ENCODE measurements at places on chromosomes 1 and 21.

- DNase-seq: no peak
Observed at GRCh38 chr1:222443566-222443965, 104.3 kb downstream of the HHIPL2 start.

- no peak for DNase-seq
Observed at GRCh38 chr1:209187589-209187988, 395.9 kb upstream of the CAMK1G start.

GRCh38 chr1:232226197-232226712 is 403.7 kb downstream of the SIPA1L2 start:
- no peak for DNase-seq

- no peak for DNase-seq
Observed at GRCh38 chr21:38247738-38248510, 8.9 kb upstream of the KCNJ15 start.

DNA sequence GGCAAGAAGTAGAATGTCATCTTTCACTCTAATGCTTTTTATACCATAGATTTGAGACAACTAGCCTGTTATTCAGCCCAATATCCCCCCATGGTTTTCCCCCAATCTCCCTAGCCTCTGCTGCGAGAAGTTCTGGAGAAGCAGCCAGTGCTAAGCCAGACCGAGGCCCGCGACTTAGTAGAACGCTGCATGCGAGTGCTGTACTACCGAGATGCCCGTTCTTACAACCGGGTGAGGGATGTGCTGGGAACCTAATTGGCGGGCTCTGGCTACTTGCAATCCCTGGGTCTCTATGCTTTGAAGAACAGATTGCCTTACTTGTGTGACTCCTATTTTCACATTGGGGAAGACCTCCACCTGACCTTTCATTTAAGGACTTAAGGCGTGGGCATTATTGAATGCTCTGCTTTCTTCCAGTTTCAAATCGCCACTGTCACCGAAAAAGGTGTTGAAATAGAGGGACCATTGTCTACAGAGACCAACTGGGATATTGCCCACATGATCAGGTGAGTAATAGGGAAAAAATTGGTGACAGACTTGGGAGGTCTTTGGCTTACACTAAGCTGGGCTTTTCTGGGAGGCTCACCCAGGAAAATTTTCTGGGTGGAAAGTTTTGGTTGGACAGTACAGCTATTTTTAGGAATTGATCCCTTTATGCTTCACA is 1.9 kb downstream of the PSMB4 start:
- DNase-seq: no peak
